ENCODE measurements at places on chromosomes 16 and 17.
A peak's percentile ranks its signal among the peaks of the same experiment; 100 is the strongest.

DNA sequence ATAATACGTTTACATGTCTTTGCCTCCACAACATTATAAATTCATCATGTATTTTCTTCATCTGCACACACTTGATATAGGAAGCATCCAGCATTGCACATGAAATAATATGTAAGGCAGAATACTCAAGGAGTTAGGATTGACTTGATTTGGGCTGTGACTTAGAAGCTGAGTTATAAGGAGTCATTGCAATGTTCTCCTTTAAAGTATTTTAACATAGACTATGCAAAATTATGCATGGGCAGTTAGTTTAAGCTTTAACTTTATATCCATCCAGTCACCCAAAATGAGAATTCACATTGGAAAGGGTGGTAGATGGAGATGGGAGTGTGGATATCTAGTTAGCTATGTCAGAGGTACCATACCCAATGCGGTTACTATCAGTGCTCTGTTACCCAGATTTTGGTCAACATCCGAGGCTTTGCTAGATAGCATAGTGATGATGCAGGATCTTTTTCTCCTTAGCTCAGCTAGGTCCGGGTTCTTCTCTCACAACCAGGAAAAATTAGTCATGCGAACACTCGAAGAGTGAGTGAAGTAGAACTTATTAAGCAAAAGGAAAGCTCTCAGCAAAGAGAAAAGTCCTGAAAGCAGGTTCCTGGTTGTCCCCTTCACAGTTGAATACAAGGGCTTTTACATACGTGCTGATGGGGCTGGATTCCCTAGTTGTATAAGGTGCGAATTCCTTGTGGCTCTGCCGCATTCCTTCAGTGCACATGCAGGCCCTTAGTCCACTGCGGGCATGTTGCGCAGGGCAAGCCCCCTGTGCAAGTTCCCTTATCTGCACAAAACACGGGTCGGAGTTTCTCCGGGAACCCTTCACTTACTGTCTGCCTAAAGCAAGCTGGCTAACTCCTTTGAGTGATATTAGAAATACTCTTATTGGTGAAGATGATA is 73.1 kb upstream of the FAM20A start:
- no peak overlapping the region for H3K4me3 ChIP-seq
- DNase-seq = no peak
- H3K27ac ChIP-seq = no peak overlapping the region
- H3K4me1 ChIP-seq = no peaks in the 10 kb centered on the region
- H3K36me3 ChIP-seq = no peaks in the 10 kb centered on the region

GRCh38 chr17:67245694-67246402 is 852 bp upstream of the HELZ start:
- H3K36me3 ChIP-seq = 0 out of 2 replicates have a peak, but pooled peaks cover 15% of the 10 kb centered on the region
- peaks cover 4% of the 10 kb centered on the region for H3K27me3 ChIP-seq
- peaks cover 38% of the 10 kb centered on the region for H3K4me1 ChIP-seq
- peak overlapping the region; percentile 84 for H3K4me3 ChIP-seq
- no peak overlapping the region for H3K27ac ChIP-seq
- no peak for DNase-seq

DNA sequence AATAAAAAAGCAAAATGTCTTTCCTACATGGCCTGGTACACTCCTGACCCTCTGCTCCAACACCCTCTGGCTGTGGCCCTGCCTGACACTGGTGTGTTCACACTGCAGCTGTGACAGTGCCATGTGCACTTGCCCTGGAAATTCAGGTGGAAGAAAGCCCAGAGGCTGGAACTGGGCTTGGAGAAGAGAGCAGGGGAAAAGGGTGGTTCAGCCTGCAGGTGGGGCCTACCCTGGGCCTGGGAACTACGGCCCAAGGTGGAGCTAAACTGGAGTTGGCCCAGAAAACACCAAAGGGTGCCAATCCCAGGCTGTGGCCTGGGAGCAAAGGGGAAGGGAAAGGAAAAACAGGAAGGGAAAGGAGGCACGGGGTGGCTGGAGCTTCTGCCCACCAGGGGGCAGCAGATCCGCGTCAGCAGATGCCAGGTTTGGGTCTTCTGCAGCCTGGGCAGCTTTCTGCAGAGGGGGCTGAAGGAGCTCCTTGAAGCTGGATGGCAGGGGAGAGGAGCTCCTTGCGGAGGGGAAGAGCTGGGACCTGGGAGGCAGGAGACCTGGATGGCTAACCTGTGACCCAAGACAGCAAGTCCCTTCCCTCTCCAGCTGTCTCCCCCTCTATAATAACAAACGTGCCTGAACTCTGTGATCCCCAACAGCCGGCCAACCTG is 15.4 kb upstream of the CTCF start:
- H3K4me3 ChIP-seq = no peak overlapping the region
- H3K27ac ChIP-seq = peak overlapping the region; percentile 40
- no peaks in the 10 kb centered on the region for H3K27me3 ChIP-seq
- DNase-seq = peak; percentile 44
- peaks cover 7% of the 10 kb centered on the region for H3K36me3 ChIP-seq
- H3K4me1 ChIP-seq = peaks cover 13% of the 10 kb centered on the region

- H3K27ac ChIP-seq = no peak overlapping the region
- no peaks in the 10 kb centered on the region for H3K4me1 ChIP-seq
- H3K4me3 ChIP-seq = no peak overlapping the region
- H3K36me3 ChIP-seq = no peaks in the 10 kb centered on the region
- no peak for DNase-seq
Measured at GRCh38 chr17:58242171-58242784, 3.9 kb downstream of the LPO start.

- no peaks in the 10 kb centered on the region for H3K36me3 ChIP-seq
- peak overlapping the region; percentile 91 for H3K27ac ChIP-seq
- no peaks in the 10 kb centered on the region for H3K27me3 ChIP-seq
- peaks cover 33% of the 10 kb centered on the region for H3K4me1 ChIP-seq
- peak overlapping the region; percentile 91 for H3K4me3 ChIP-seq
Measured at GRCh38 chr17:28812748-28813377, 29.7 kb downstream of the FAM222B start.

- no peak overlapping the region for H3K4me3 ChIP-seq
- no peaks in the 10 kb centered on the region for H3K27me3 ChIP-seq
- DNase-seq = no peak
- peaks cover 19% of the 10 kb centered on the region for H3K36me3 ChIP-seq
Measured at GRCh38 chr16:85724936-85725335, 26.0 kb downstream of the C16orf74 start.

DNA sequence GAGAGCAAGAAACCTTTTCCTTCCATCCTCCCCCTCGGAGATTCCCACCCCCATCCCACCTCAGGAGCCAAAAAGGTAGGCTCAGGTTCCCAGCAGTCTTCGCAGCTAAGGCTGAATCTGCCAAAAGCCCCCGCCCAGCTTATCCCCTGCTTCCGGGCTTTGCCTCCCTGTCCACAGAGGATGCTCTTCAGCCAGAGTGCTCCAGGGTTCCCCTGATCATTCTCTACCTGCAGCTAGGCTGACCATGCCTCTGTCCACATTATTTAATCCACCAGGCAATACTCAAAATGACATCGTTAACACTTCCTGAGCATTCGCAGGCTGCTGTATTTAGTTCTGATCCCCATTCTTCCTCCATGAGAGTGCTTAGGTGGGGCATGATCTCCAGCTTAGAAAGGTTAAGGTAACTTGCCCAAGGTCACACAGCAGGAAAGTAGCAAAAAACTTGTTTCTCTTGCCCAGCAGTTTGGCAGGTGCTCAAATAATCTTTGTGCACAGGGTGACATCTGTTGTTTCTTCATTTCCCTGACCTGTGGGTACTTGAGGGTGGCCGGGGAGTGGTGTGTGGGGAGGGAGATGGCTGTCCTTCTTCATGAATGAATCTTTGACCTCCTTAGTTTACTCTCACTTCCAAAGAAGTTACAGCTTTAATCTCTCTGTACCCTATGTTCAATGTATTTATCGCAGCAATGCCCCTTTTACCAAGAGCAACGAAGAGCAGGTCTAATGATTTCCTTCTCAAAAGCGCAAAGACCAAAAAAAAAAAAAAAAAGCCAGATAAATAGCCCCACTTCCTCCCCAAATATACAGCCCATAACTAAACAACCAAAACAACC is 848 bp upstream of the TBKBP1 start:
- peak overlapping the region; percentile 85 for H3K4me3 ChIP-seq
- H3K36me3 ChIP-seq = no peaks in the 10 kb centered on the region
- no peak for DNase-seq

DNA sequence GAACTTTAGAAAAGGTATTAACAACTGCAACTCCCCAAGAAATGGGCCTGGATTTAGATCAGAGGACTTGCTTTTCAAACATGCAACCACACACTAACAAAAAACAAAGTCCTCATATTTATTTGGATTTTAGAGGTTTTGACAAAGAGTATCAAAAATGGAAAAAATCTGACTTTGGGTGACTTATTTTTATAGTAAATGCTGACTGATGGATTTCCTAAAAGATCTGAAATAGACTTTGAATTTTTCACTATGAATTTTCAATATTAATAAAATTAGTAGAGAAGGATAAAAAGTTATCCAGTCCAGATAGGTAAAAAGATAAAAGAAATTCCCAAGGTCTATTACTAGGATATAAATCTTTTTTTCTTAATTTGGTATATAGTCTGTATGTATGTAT is 253.5 kb downstream of the KCNJ2 start:
- no peak overlapping the region for H3K4me3 ChIP-seq
- no peaks in the 10 kb centered on the region for H3K27me3 ChIP-seq

- peaks cover 5% of the 10 kb centered on the region for H3K27me3 ChIP-seq
- peak overlapping the region; percentile 83 for H3K27ac ChIP-seq
- H3K36me3 ChIP-seq = peaks cover 17% of the 10 kb centered on the region
- no peak for DNase-seq
- H3K4me1 ChIP-seq = peaks cover 34% of the 10 kb centered on the region
- peak overlapping the region; percentile 96 for H3K4me3 ChIP-seq
Measured at GRCh38 chr17:1560101-1560857, 2.3 kb downstream of the PITPNA start.

DNA sequence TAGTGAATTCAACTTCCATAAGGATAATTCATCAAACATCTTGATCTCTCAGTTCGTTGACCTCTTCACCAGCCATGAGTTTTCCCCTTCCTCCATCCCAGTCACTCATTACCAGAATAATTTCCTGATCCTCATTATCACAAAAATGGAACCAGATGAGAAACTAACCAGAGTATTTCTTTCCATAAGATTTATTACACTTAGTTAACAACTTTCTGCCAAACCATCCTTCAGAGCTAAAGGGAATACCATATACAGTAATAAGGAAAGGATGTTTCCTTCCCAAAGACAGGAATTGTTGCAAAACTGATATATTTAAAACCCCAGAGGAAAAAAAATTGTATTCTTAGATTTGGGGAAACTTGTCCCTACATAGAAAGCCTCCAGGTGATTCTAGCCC is 8.6 kb downstream of the KRTAP29-1 start:
- H3K27ac ChIP-seq = no peak overlapping the region
- H3K36me3 ChIP-seq = no peaks in the 10 kb centered on the region
- no peak overlapping the region for H3K4me3 ChIP-seq
- H3K4me1 ChIP-seq = no peaks in the 10 kb centered on the region

DNA sequence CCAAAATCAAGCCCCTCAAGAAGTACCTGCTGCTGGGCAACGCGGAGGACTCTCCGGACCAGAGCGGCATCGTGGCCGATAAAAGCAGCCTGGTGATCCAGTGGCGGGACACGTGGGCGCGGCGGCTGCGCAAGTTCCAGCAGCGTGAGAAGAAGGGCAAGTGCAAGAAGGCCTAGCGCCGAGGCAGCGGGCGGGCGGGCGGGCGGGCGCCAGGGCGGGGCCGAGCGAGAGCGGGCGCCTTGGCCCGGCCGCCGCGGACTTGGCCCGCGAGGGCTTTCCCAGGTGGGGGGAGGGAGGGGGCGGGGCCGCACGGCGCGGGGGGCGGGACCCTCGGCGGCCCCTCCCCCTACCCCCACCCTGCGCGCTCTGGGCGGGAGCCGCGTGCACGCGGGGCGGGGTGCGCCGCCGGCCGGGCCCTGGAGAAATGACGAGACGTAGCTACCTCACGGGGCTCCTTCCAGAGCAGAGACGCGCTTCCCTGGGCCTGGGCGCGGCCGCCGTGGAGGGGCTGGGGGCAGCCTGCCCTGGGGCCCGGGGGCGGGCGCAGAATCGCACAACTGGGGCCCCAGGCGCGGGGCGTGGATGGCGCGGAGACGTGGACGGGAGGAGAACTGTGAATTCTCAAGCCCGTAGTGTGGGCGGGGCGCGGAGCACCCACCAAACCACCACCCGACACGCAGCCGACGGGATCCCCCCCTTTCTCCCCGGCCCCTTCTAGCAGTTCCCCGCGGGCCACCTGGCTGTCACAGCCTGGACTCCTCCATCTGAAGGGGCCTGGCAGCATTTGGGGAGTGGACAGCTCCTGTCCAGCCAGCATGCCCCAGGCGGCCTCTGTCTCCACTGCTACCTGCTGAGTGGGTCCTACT is 218.7 kb downstream of the NTN1 start:
- H3K36me3 ChIP-seq = no peaks in the 10 kb centered on the region
- DNase-seq = no peak
- H3K27ac ChIP-seq = no peak overlapping the region
- H3K4me1 ChIP-seq = no peaks in the 10 kb centered on the region

DNA sequence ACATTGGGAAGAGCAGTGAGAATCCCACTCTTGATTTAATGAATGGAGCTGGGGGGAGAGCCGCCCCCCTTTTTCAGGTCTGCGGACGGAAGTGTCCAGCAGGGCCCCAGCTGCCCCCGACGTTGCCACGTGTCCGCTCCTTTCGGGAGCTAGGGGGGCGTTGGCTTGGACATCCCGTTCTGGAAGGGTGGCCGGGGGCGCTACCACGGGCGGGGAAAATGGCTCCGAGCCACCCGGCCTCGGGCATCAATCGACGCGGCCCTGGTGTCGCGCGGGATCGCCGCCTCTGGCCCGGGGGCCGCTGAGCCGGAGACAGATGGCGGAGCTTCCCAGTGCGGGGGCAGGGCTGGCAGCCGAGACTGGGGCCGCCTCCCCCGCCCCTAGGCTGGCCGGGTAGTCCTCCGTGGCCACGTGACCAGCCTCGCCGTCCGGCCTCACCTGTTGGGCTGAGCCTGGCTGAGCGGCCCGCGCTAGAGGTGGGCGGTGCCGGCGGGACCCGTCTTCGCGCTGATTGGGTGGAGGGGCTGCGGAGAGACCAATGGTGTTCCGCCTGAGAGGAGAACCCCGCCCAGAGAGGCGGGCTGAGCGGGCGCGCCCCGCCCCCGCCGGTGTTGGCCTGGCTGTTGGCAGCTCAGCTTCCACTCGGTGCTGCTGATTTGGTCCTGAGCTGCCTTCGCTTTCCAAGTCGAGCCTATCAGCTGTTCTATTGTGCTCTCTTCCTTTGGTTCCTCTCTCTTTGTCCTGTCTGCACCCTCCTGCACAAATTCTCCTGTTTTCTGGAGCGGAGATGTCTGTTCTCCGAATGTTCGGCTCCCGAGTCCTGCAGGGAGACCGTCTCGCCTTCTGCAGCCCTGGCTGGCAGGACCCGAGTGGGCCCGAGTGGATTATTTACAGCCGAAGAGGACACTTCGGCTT is 8.3 kb downstream of the HS3ST3B1 start:
- DNase-seq = peak; percentile 90
- peaks cover 4% of the 10 kb centered on the region for H3K27me3 ChIP-seq
- peaks cover 56% of the 10 kb centered on the region for H3K4me1 ChIP-seq

GRCh38 chr17:72077326-72077960 is 43.4 kb upstream of the SOX9 start:
- H3K4me3 ChIP-seq = no peak overlapping the region
- no peak for DNase-seq
- no peak overlapping the region for H3K27ac ChIP-seq
- H3K36me3 ChIP-seq = no peaks in the 10 kb centered on the region

- H3K36me3 ChIP-seq = no peaks in the 10 kb centered on the region
- peaks cover 13% of the 10 kb centered on the region for H3K27me3 ChIP-seq
- no peak overlapping the region for H3K4me3 ChIP-seq
- peaks cover 16% of the 10 kb centered on the region for H3K4me1 ChIP-seq
- no peak overlapping the region for H3K27ac ChIP-seq
Measured at GRCh38 chr17:30550512-30551273, 73.5 kb downstream of the GOSR1 start.

- DNase-seq = no peak
- H3K27me3 ChIP-seq = peaks cover 1% of the 10 kb centered on the region
- H3K4me1 ChIP-seq = peaks cover 25% of the 10 kb centered on the region
- peaks cover 5% of the 10 kb centered on the region for H3K36me3 ChIP-seq
- H3K27ac ChIP-seq = no peak overlapping the region
Measured at GRCh38 chr16:89723279-89724250, 2.2 kb downstream of the ZNF276 start.
